ENCODE measurements at places on chromosomes 16 and 17.

- DNase-seq: peak; percentile 55
Observed at GRCh38 chr16:3182608-3183444, 5.2 kb upstream of the OR1F1 start.

DNA sequence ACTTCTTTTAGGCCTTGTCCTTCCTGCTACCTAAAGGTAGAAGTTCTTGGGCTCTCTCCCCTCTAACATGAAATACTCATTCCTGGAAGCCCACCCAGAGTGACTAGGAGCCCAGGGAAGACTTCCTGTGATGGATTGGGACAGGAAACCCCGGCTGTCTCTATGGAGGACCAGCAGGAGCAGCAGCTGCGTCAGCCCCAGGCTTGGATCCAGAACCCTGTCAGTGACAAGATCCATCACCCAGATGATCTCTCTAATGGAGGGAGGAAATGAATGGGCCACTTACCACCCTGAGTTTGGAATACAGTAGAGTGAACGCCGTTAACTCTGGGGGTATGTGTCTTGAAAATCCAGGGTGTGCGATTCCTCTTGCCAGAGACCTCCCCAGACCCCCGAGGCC lies 195.7 kb upstream of the WSCD1 start:
- no peak for DNase-seq

- DNase-seq: no peak
Observed at GRCh38 chr17:73420897-73421296, 109.1 kb upstream of the CDC42EP4 start.

GRCh38 chr16:83813823-83814658 lies 6.3 kb downstream of the HSBP1 start:
- no peak for DNase-seq

DNA sequence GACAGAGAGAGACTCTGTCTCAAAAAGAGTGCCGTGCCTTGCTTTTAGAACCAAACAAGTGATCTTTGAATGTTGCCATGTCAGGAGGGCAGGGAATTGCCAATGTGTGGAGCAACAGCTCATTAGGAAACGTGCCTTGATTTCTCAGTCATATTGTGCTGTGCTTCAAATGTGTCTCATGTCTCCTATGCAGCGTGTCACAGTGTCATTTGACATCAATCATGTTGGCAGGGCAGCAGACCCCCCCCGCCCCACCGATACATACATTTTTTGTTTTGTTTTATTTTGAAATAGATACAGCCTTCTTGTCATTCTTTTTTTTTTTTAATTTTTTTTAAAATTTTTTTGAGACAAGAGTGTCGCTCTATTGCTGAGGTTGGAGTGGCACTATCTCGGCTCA lies 22.1 kb downstream of the MRC2 start:
- DNase-seq: no peak

GRCh38 chr16:89241187-89242007 lies 23.9 kb downstream of the ZNF778 start:
- peak; percentile 75 for DNase-seq

- no peak for DNase-seq
Observed at GRCh38 chr17:71376933-71377332, 743.9 kb upstream of the SOX9 start.

DNA sequence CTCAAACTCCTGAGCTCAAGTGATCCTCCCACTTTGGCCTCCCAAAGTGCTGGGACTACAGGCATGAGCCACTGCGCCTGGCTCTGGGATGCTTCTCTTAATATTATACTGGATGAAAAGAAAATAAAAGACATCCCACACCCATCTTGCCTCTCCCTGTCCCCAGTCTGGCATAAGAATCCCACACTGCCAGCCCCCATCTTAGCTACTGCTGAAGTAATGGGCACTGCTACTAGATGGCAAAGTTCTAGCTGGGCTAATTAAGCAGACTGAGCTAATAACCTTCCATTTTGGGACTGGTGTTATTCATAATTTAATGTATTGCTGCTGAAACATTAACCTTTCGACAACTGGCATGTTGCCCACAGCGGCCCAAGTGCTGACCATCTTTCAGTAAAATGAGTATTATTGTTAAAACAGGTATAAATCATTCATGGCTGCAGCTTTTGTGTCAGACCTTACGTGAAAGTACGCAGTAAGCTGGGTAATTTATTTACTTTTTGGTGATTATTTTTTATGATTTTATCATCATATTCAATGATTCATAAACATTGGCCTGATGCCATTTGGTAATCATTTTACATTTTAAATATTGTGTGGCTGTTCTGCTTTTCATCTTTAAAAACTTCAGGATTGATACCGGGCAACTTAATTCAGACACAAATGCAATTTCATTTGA lies 47.4 kb upstream of the ZFHX3 start:
- no peak for DNase-seq

- no peak for DNase-seq
Observed at GRCh38 chr16:56965149-56966092, 3.7 kb downstream of the CETP start.

- no peak for DNase-seq
Observed at GRCh38 chr16:17230932-17231581, 239.7 kb downstream of the XYLT1 start.

DNA sequence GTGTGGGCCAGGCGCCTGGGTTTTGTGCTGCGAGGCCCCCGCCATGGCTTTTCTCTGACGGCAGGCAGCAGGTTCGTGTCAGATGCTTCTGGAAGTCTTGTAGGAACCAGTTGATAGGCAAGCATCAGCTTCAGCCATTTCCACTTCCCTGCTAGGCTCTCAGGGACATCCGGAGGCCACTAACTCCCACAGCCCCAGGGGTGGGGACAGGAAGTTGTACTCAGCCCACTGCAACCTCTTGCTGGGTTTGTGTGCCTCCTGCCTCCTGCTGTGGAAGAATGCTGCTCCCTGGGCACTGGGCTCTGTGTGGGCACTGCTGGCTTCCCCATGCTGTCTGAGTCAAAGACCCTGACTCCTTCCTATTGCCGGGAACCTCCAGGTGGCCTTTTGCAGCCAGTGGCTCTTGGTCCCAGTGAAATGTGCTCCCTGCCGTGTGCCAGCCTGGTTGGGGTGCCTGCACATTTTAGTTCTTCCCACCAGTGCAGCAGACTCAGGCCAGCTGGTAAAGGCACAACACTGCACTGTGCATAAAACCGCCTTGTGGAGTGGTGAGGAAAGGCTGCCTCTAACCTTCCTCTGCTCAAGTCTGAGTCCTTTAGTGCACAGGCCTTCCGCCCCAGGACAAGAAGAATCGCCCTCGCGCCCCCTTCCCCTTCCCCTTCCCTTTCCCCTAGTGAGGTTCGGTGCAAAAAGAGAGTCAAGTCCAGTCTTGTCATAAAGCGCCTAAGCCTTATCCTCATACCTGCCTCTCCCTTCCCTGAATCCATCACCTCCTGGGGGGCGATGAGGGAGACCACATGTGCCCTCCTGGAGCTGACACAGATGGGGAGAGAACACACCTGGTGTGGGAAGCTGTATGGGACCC lies 16.6 kb downstream of the LDHD start:
- peak; percentile 40 for DNase-seq

DNA sequence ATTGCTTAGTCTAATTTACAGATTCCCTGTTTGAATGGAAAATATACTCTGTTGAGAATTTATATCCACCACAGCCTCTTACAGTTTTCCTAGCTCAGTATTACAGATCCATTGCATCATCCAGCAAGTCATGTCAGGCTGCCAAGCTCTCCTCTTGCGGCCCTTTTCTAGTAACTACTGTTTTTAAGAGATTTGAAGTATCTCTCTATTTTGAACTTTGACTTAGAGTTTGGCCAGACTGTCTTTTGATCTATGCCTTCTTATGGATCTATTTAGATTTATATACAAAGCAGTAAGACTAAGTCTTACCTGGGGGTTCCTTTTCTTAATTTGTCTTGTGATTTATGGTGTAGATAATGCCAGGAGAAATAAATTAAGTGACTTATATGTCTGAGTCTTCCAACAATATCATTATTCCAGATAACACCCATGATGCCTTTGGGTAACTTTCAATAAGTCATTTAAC lies 53.1 kb upstream of the ABCC11 start:
- no peak for DNase-seq

- no peak for DNase-seq
Observed at GRCh38 chr17:15247891-15248529, 17.1 kb downstream of the PMP22 start.

DNA sequence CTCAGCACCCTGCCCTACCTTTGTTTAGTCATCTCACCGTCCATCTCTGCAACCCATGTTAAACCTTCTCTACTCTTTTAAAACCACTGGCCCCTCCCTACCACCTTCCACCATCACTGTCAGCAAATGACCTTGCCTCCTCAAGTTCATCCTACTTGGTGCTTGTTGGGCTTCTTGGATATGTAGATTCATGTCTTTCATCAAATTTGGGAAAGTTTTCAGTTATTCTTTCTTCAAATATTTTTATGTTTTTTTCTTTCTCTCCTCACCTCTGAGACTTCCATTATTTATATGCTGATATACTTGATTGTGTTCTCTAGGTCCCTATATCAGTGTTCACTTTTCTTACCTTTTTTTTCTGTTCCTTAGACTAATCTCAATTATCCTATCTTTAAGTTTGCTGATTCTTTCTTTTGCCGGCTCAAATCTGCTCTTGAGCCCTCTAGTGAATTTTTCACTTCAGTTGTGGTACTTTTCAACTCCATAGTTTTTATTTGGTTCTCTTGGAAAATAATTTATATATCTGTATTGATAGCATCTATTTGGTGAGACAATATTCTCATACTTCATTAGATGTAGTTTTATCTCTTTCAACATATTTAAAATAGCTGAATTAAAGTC lies 28.7 kb upstream of the ALDH3A2 start:
- DNase-seq: no peak

- no peak for DNase-seq
Observed at GRCh38 chr17:13874817-13875216, 194.5 kb upstream of the COX10 start.

GRCh38 chr17:12528036-12528435 lies 137.7 kb upstream of the MYOCD start:
- no peak for DNase-seq

DNA sequence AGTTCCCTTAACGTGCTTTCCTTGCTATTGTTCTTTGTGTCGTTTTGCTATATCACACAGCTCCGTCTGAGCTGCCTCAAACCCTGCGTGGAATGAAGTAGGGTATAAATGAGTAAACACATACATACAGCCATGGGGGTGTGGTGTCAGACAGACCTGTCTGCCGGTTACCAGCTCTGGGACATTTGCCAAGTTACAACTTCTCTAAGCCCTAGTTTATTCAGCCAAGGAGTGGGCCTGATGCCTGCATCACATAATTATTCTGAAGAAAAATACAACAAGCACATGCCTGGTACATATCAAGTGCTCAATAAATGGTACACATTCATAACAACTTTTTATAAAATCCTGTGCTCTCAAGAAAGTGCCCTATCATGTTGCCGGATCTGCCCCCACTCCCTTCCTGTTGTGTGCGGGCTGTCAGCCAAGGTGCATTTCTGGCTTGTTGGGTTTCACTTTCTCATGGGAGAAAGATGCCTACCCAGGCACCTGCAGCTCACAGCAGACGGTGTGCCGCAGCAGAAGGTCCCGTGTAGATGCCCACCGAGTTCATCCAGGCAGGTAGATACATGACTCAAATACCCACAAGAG lies 30.5 kb downstream of the SMPD3 start:
- peak; percentile 72 for DNase-seq

GRCh38 chr16:31464348-31464769 lies 5.1 kb downstream of the ARMC5 start:
- no peak for DNase-seq

DNA sequence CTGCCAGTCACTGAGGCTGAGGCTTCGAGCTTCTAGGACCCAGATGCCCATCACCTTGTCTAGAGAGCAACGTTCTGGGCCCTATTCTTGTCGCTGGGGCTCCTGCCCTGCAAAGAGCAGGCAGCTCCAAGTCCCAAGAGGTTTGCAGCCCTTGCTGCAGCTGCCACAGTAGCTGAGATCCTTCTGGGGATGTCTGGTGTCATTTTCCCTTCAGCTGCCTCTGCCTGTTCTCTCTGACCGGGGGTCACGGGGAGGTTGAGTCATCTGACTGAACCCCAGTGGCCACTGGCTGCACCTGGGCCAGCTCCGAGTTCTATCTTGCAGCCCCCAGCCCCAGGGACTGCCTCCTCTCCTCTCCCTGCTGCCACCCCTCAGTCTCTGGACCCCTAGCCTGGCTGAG lies 4.9 kb downstream of the WSCD1 start:
- no peak for DNase-seq

- DNase-seq: no peak
Observed at GRCh38 chr16:10663146-10663545, 31.6 kb downstream of the TEKT5 start.

- DNase-seq: no peak
Observed at GRCh38 chr17:9905078-9905415, at the start of gene RCVRN. RCVRN (minus strand) TSS chr17:9905271; CDS start chr17:9905180, 91 bp downstream.

DNA sequence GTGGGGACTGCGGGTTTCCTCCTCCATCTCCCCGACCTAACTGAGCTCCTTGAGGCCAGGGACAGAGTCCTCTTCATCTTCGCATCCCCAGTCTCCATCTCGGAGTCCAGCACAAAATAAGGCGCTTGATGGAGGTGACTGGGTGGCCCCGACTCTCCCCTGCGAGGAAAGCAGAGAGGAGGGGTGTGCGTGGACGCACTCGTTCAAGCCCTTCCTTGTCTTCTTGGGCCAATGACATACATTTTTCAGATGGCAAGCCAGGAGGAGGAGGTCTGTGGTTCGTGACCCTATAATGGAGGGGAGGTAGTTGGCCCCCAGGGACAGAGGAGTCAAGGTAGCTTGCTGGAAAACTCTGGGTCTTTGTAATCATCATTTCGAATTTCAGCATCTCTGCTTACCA lies 17.2 kb downstream of the CRISPLD2 start:
- DNase-seq: no peak

DNA sequence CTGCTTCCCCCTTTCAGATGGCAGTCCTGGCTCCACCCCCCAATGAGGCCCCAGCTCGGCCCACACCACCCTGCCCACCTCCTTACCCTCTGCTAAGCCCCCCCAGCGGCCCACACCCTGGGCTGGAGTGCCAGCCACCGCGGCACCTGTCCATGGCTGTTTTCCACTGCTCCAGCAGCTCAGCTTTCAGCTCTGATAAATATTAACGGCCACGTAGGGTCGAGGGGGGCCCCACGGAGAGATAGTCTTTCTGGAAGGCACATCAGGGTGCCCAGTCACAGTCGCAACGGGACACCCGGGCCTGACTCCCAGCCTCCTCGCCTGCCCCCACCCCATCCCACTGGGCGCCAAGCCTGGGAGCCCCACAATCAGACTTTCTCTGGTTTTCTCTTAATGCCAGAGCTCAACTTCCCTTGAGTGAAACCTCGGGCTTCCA lies 46.5 kb upstream of the CIBAR2 start:
- no peak for DNase-seq

GRCh38 chr17:58316260-58316960 lies 12.2 kb downstream of the TSPOAP1 start:
- peak; percentile 2 for DNase-seq

GRCh38 chr16:81502396-81503070 lies 57.9 kb downstream of the CMIP start:
- no peak for DNase-seq

GRCh38 chr16:53899431-53899830 lies 195.5 kb downstream of the FTO start:
- DNase-seq: no peak

DNA sequence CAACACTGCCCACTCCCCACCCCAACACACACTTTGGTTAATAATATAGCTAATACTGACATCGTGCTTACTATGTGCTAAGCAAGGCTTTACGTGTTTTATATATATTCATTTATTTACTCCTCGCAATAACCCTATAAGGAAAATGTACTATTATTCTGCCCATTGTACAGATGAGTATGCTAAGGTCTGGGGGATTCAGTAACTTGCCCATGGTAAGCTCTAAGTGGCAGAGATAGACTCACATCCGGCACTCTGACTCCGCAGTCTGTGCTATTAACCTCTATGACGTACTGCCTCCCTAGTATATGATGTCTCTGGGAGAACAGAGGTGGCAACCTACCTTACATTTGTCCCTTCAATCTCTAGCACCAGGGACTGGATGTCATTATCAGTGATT lies 12.7 kb downstream of the CFAP20 start:
- no peak for DNase-seq
